Stimulated activated CD4-positive, alpha-beta T cell treated with anti-CD3 and anti-CD28 coated beads, Interleukin-1b, Interleukin-23, amount 100 ng/mL, for 4 hours (primary cell): ENCODE measurements at places on chromosomes 16 and 17.

- no peak for DNase-seq
Measured at GRCh38 chr17:57679356-57679755, 65.7 kb downstream of the CCDC182 start.

- DNase-seq, result no peak
Measured at GRCh38 chr17:14091367-14091766, 22.1 kb downstream of the COX10 start.

- no peak for DNase-seq
Measured at GRCh38 chr17:44572801-44573200, 15.5 kb downstream of the FZD2 start.

DNA sequence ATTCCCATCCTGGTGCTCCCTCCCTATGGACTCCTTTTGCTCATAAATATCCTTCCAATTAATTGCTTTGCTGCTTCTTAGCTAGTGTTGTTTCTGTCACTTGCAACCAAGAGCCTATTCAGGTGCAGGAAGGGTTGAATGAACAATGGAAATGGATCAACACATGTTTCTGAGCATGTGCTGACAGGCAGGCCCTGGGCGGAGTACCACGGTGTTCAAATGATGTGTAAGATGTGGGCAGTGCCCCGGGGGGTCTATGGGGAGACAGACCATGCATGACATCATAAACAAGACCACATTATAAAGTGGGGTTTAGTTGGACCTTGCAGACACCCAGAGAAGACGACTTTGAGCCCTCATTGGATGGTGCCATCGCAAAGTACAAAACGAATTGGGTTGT, 48.4 kb upstream of the MEOX1 start:
- DNase-seq, result no peak

GRCh38 chr17:40340880-40341807, 23.4 kb downstream of the GJD3 start:
- DNase-seq, result peak; percentile 64

DNA sequence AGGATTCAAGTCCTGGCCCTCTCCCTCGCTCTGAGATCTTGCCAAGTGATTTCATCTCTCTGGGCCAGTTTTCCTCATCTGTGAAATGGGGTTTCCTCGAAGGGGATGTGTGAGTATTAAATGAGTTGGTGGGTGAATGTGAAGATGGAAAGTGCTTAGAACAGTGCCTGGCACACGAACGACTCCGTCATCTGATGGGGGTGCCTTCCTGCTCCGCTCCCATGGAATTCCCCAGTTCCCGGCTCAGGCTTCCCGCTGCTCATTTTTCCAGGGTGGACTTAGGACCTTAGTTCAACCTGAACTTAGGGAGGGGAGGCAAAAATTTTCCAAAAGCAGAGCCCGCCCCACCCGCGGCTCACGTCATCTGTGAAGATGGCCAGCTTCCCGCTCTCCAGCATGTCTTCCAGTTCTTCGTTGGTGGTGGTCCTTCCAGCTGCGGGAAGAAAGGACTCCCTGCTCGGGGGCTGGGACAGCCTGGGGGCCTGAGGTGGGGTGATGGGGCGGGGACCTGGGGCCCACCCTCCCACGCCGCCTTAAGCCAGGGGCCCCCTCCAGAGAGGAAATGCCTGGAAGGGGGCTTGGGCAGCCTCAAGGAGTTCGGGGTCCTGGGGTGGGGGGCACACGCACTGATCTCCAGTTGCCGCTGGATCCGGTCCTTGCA, 11.4 kb downstream of the HSD3B7 start:
- DNase-seq, result no peak

DNA sequence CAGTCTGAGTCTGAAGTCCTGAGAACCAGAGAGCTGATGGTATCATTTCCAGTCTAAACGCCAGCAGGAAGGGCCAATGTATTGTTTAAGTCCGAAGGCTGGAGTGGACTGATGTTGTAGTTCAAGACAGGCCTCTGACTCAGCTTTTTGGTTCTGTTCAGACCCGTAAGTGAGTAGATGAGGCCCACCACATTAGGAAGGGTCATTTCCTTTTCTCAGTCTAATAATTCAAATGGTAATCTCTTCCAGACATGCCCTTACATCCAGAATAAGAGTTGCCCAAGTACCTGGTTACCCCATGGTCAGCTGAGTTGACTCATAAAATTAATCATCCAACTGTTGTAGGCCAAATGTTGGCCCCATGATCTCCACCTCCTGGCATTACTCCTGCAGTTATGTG, 442.6 kb upstream of the HSBP1 start:
- DNase-seq, result no peak

GRCh38 chr16:72970656-72971055, 77.3 kb downstream of the ZFHX3 start:
- DNase-seq, result no peak

- DNase-seq, result no peak
Measured at GRCh38 chr17:41521574-41522261, 3.0 kb upstream of the KRT15 start.

DNA sequence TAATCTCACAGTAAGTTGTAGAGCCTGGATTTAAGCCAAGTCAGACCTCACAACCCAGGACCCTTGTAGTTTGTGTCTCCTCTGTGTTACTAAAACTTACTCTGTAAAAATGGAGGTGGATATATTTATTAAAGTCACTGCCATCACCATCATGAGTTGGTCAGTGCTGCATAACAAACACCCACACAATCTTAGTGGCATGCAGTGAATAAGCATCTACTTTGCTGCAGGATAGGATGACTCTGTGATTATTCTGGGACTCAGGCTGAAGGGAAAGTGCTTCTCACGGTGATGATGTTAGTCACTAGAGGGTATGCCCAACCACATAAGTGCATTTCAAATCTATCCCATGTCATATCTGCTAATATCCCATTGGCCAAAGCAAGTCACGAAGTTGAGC, 398.7 kb downstream of the XYLT1 start:
- no peak for DNase-seq

DNA sequence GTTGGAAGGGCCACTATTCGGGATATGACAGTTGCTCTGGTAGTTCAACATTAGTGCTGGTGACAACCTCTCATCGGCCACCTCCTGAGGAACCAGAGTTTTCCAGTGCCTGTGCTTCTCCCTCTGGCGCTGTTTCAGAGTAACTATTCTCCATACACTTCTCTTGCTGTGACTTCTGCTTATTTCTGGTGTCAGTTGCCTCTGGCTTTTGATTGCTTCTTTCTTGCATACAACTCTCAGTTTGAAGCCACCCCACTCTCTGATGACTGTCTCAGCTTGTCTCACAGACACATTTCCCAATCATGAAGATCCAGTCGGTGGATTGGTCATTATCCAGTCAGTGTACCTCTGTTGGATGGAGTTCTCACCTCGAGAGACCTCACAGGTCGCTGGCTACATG, 3.4 kb upstream of the TM4SF5 start:
- no peak for DNase-seq

GRCh38 chr17:42536048-42536371, at the start of gene NAGLU:
Gene NAGLU, plus strand, starts transcription at chr17:42536241. Its CDS starts 32 bp downstream, at chr17:42536273.
- DNase-seq, result peak; percentile 83

GRCh38 chr16:73412416-73412815, 364.5 kb upstream of the ZFHX3 start:
- DNase-seq, result no peak

- no peak for DNase-seq
Measured at GRCh38 chr17:65848751-65849150, 287.3 kb upstream of the AXIN2 start.

DNA sequence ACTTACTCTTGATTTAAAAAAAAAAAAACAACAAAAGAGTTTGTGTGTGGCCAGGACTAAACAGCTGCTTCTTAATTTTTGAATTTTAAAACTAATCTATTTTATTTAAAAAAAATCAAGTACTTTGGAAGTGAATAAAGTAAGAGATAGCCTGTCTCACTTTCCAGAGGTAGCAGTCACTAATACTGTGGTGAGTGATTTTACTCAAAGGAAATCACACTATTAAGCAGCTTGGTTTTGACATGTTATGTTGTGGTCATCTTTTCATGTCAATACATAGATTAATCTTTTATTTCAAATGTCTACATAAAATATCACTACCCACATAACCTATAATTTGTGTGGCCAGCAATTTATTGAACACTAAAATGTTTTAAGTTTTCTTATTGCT, 102.2 kb upstream of the HLF start:
- DNase-seq, result no peak

DNA sequence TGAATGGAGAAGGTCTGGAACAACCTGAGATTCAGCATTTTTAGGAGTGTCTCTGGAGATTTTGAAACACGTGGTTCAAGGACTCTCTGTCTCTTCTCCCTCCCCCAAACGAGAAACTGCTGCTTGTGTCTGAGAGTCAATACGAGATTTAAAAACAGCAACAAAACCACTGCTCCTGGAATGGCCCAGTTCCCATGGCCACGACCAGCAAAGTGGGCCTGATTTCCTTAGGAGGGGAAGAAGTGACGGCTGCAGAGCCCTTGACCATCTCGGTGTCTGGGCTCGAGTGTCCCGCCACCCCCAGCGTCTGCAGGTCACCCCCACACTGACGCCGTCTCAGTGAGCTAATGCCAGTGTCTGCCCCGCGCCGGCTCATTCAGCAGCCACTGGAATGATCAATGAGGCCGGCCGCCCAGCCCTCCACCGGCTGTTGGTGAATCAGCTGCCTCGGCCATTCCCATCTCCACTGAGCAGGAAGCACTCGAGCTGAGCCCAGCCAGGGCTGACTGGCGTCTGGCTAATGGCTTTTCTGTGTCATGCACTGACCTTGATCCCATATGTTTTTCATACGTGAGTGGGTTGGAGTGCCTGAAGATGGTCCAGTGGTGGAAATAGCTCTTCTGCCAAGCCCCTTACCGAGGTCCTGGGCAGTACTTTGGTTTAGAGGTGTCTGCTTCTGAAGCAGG, 151.8 kb downstream of the PITPNC1 start:
- no peak for DNase-seq
